ENCODE measurements at places on chromosomes 1 and 21.

DNA sequence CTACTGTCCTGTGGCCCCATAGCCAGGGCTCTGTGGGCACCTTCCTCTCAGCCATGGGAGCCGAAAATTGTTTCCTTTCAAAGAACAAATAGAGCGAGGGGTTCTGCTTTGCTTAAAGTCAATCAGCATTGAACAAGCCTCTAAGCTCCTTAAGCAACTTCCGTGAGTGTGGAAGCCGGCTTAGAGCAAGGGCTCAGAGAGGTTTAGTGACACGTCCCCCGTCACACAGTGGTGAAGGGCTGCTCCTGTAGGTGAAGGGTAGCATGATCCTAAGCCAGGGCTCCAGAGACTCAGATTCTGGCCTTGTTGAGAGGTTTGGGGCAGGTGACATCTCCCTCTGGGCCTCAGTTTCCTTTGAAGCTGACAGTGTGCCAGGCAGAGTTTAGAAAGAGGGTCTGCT, 94.0 kb upstream of the WNT4 start:
- DNase-seq = no peak

GRCh38 chr1:116375887-116376728, 3.1 kb downstream of the ATP1A1 start:
- peak; percentile 42 for DNase-seq

DNA sequence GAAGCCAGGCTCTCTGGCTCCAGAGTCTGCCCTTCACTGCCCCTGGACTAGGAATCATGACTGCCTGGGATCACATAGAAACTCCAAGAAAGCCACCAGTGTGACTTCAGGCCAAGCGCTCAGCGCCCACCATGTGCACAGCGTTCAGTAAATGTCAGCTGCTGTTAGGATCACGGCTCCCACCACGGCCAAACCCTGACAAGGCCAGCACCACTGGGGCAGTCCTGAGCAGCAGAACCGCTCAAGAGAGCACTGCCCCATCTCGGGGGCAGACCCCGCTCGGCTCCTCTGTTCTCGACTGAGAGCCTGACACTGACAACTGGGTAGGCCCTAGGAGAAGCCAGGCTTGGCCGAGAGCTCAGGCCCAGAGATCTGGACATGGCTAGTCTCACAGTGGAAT, 10.0 kb downstream of the CAPZB start:
- DNase-seq = no peak

GRCh38 chr1:61221642-61222041, 139.3 kb downstream of the NFIA start:
- DNase-seq = no peak

- no peak for DNase-seq
Observed at GRCh38 chr1:180435566-180435965, 66.8 kb downstream of the ACBD6 start.

DNA sequence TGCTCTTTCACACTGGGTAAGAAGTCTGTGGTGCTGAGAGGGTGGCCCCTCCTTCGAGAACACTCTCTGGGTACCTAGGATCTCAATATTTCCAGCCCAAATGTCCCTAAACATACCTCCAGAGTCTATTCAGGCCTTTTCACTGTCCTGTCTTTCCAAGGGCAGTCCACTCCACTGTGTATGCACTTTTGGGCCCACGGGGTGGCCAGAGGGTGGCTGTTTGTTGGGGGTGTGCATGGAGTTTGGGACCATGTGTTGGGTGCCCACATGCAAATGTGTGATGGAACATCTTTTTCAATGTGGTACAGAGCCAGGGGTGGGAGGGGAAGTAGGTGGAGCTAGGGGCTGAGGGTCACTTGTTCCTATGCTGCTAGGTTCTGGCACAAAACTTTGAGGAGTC, 87.5 kb downstream of the FAM78B start:
- no peak for DNase-seq

GRCh38 chr1:213759359-213760181, 228.2 kb upstream of the PROX1 start:
- DNase-seq = no peak

DNA sequence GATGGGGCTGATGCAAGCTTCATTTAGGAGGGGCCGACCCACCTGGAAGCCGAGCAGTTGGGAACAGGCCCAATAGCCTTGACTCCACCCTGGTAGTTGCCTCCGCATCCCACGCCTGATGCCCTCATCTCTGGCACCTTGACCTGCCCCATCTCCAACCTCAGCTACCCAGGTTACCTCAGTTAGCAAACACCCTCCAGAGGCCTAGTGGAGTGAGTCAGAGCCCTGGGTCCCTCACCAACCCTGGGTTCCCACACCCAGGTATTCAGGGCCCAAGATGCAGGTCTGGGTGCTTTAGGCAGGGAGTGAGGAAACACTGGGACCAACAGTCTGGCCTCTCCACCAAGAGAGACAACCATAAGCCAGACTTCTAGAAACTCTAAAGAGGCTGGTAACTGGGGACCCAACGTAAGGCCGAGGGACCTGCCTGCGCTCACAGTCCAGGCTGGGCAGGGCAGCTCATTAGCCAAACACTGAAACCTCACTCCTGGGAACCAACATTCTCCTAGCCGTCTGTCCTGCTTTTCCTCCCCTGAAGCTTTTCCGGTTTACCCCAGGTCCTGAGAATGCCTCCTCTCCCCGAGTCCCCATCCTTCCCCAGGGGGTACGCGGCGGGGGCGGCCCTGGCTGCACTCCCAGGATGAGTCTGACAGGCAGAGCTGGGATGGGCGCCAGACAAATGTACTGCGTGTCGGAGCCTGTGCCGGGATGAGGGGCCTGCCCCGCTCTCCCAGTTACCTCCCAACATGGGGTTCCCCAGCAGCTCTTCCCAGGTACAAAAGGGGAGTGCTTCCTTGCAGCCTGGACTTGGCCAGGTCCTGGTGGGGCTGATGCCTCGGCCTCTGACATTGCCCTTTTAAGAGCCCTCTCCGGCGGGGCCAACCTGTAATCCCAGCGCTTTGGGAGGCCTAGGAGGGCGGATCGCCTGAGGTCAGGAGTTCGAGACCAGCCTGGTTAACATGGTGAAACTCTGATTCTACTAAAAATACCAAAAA, 8.9 kb upstream of the CELSR2 start:
- no peak for DNase-seq

DNA sequence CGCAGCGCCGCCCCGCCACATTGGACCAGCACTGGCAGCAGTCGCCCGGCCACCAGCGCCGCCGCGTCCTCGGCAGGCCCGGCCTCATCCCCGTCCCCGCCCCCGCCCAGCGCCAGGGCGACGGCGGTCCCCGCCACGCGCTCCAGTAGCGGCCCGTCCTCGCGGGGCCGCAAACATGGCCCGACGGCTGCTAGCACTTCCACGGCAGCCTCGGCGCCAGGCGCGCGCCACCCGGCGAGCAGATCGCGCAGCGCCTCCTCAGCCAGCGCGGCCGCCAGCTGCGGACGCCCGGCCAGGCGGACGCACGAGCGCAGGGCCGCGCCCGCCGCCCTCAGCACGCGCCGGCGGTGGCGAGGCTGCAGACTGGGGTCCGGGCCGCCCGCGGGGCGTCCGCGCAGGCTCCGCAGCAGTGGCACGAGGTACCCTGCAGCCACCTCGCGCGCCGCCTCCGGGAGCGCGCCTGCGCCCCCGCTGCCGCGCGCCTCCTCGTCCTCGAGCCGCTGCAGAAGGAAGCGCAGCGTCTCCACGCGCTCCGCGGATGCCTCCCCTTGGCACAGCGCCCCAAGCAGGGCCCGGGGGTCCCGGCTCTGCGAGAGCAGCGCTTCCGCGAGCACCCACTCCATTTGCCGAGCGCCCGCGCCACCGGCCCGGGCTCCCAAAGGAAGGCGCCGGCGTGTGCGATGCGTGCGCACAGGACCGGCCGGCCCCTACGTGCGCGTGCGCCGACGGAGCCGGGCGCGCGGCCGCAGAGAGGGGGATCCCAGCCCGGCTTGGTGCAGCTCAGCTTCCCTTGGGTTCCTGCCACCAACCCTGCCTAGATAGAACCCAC, at the start of gene TARBP1:
Gene TARBP1, minus strand, starts transcription at position 699 of the 829 bp plus-strand sequence. Its CDS starts 76 bp downstream, at position 623.
- DNase-seq = peak; percentile 85

DNA sequence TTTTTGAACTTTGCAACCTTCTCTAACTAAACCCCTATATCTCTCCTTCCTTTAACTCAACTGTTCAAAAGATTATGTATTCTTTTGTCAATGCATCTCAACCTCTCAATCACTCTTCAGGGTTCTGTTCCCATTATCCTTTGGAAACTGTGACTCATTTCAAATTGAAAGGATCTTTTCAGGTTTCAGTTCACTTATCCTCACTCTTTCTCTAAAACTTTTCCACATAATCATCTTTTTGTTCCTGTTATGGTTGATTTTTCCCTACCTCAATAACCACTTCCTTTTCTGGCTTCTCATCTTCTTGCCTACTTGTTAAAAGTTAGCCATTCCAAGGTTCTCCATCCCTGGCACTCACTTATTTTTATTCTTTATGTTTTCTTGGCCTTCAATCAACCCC, 56.2 kb upstream of the NUF2 start:
- DNase-seq = no peak

DNA sequence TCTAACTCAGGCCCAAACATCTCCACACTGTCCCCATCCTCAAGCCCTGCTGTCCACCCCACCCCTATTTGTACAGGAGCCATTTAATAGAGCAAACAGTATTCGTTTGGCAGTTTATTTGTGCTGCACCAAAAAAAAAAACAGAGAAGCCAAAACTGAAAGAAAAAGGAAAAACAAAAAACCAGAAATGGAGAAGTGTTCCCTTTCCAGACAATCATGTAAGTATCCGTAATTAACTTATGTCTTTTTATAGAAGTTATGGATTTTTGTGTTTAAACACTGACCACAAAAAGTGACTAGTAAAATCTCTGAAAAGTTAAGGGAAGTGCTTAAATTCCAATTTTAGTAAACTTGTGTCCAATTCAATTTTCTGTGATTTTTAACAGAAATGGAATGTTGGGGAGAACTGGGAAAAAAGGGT, 40.4 kb upstream of the ZBTB18 start:
- no peak for DNase-seq

- DNase-seq = no peak
Observed at GRCh38 chr1:115952547-115952946, 23.8 kb upstream of the SLC22A15 start.

- no peak for DNase-seq
Observed at GRCh38 chr1:12132078-12132477, 34.7 kb upstream of the TNFRSF1B start.

- DNase-seq = no peak
Observed at GRCh38 chr1:7687411-7687810, 83.7 kb upstream of the VAMP3 start.

DNA sequence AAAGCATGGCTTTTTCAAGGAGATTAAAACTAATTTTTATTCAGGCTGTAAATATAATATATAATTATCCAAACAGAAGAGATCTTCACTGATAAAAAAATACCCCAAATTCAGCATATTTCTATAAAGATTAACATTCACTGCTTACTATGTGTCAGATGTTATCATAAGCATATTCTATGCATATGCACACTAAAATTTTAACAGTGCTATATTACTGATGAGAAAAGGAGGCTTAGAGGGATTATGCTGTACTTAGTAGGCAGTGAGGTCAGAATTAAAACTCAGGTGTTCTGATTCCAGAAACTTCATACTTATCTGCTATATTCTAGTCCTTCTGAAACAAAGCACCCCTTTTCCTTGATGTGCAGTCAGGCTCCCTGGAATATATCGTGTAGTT, 33.8 kb upstream of the ATP6V1G3 start:
- no peak for DNase-seq

GRCh38 chr1:98904684-98905083, 100.0 kb downstream of the PLPPR5 start:
- DNase-seq = no peak

GRCh38 chr1:160860840-160861505, 1.7 kb downstream of the CD244 start:
- DNase-seq = no peak

GRCh38 chr1:203556047-203556851, 62.3 kb downstream of the OPTC start:
- peak; percentile 3 for DNase-seq

DNA sequence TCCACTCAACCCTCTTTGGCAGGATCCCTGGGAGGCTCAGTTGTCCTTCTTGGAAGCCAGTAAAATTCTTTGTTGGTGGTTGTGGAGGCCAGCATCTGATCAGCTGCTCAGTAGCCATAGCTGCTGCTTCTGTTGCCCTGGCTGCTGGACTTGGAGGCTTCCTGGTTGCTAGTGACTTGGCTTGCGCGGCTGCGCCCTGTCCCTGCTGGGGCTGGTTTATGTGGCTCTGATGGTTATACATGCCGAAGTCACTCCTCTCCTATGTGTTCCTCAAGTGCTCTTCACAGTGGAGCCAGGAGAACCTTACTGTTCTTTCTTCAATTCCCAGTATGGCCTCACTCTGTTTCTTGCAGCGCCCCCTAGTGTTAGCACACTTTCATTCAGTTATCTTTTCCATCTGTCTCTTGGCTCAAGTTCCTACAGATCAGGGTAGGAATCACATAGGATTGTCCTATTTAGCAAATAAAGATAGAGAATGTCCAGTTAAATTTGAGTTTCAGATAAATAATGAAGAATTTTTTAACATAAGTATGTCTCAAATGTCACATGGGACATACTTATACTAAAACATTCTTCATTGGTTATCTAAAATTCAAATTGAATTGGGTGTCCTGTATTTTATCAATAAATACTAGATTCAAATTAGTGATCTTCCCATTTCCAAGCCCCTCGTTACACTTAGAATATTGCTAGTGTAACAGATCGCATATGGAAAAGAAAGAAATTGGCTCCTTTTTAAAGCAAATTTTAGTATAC, 176.5 kb downstream of the TGFB2 start:
- DNase-seq = peak; percentile 15

DNA sequence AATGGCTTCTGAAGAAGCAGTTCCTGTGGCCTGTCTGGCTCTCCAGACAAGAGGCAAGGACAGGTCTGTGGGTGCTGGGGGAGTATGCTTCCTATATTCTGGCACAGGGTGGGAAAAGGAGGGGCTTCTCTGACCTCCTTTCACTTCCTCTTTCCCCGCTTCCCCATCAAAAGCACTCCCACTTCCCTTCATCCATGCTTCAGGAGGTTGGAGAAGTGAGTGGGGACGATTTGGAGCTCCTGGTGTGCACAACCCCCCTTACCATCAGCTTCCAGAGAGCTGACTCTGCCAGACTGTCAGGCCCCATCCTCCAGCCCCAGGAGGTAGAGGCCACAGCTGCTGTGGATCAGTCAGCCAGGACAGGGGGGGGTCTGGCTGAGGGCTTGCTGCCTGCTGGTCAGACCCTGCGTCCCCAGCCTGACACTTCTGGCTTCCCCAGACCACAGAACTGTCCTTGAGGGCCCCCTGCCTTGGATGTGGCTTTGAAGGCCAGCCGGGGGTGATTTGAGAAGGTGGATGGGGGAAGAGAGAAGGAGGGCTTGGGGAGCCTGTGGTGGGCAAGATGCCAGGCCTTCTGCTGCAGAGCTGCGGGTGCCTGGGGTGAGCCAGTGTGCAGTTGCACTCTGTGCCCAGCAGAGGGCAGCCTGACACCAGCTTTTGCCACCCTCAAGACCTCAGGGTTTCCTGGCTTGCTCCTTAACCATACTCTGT, 21.5 kb upstream of the TMEM222 start:
- peak; percentile 76 for DNase-seq

All from activated naive CD8-positive, alpha-beta T cell treated with anti-CD3 and anti-CD28 coated beads for 36 hours (primary cell).